Right forelimb (tissue), 1 donor: ENCODE measurements at places on chromosomes 6 and 20.
A peak's percentile ranks its signal among the peaks of the same experiment; 100 is the strongest.

DNA sequence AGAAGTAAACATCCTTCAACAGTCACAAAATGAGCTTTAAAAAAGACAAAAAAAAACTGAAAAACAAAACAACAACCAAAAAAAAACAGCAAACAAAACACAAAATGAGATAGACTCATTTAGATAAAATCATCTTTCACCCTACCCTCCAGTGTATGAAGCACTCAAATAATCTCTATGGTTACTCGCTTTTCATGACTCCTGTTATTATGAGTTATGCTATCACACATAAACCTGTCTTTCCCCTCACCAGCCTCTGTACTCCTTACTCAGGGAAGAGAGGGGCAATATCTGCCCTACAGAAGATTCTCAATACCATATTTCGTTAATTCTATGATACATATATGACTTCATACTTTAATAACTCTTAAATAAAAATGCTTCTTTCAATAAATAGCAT is 158.2 kb downstream of the TPBG start:
- DNase-seq = no peak

- DNase-seq = no peak
Measured at GRCh38 chr20:47453167-47453782, 48.4 kb upstream of the NCOA3 start.

DNA sequence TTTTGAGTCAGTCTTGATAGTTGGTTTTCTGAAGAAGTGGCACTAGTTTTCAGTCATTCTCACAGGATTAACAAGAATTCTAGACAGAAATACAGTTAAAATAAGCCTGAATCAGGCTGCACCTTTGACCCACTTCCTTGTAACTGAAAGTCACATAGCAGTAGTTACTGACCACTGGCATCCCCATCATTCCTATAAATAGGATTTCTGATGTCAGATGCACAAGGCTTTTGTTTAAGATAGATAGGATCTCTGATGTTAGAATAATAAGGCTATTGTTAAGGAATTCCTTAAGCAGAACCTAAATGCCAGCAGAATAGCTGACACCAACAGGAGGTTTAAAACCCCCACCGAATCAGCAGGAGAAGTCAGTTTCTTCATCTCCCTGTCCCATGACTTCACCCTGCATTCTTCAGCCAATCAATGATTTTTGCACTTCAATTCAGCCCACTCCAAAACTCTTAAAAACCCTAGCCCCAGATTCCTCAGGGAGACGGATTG is 30.6 kb upstream of the ZBTB24 start:
- DNase-seq = no peak

- no peak for DNase-seq
Measured at GRCh38 chr6:122663981-122664380, 53.8 kb downstream of the PKIB start.

GRCh38 chr6:604579-604978 is 52.3 kb downstream of the HUS1B start:
- no peak for DNase-seq

DNA sequence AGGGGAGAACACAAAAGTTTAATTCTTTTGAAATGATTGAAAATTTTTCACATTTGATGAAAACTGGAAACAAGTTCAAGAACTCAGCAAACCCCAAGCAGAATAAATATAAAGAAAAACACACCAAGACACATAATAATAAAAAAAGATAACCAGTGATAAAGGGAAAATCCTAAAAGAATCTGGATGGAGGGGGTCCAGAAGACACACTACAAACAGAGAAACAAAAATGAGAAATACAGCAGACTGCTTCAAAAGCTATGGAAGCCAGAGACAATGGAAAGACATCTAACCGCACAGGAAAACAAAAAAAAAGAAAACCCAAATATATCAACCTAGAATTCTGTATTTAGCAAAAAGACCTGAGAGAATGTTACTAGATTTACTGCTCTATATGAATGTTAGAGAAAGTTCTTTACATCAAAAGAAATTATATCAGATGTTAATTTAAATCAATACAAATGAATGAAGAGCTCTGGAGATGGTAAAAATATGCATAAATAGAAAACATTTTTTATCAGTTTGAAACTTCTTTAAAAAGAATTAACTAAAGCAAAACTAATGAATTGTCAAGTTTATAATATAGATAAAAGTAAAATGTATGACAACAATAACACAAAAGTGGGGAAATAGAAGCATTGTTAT is 310.7 kb upstream of the PREP start:
- DNase-seq = no peak

DNA sequence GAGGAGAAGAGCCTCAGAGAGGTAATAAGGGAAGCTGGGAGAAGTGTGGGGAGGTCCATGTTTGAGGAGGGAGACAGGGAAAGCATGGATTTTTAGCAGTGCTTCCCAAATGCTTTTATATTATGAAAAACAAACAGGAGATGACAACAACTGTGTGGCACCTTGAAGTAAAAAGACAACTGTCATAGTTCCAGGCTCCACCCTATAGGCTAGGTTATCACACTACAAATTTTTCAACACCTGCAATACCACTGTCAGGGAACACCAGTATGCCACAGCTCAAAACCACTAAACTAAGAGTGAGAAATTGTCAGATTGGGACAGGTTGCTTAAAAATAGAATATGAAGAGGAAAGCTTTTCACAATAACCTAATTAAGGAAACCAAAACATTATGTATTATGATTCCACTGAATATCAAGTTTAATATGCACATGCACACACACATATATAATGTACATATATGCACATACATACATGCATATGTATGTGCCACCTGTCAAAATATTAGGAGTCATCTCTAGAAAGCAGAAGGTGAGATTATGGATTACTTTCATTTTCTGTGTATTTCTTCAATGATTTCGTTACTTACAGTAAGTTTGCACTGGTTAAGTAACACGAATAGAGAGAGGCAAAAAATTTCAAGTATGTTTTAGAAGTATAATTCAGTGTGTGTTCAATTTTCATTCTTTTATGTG is 261.2 kb downstream of the PTPRK start:
- DNase-seq = no peak

- no peak for DNase-seq
Measured at GRCh38 chr6:110654096-110654820, 161.0 kb downstream of the CDK19 start.

DNA sequence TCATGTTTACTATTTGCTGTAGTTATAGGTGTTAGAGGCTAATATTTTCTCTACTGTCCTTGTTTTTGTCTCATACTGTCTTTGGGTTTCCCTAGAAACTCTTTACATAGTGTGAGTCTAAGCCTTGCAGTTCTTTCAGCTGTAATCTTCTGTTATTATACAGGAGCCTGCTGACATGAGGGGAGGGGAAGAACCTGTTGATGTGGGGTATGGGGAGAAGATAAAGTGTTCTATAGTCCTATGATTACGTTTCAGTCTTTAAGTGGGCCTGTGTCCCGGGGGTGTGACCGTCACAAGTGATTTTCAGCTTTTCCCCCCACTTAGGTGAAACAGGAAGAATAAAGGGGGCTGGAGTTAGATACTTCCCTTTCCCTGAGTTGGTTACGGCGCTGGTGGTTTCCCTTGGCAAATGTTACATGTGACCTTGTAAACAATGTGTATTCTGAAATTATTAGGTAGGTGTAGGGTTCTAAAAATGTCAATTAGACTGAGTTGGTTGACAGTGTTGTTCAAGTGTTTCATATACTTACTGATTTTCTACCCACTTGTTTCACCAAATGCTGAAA is 41.3 kb downstream of the REV3L start:
- no peak for DNase-seq

DNA sequence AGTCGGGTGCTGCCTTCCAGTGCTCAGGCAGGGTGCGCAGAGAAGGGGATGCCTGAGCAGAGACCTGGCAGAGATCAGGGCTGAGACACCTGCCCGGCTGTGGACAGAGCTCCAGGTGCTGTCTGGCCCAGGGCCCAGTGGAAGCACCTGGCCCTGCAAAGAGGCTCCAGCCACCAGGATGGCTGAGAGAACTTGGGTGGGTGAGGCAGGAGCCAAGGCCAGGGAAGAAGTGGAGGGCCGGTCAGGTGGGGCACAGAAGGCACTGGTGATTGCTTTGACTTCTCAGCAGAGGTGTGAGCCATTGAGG is 31.2 kb downstream of the PNLDC1 start:
- DNase-seq = no peak

- DNase-seq = no peak
Measured at GRCh38 chr6:146980900-146981329, 223.3 kb upstream of the STXBP5 start.

DNA sequence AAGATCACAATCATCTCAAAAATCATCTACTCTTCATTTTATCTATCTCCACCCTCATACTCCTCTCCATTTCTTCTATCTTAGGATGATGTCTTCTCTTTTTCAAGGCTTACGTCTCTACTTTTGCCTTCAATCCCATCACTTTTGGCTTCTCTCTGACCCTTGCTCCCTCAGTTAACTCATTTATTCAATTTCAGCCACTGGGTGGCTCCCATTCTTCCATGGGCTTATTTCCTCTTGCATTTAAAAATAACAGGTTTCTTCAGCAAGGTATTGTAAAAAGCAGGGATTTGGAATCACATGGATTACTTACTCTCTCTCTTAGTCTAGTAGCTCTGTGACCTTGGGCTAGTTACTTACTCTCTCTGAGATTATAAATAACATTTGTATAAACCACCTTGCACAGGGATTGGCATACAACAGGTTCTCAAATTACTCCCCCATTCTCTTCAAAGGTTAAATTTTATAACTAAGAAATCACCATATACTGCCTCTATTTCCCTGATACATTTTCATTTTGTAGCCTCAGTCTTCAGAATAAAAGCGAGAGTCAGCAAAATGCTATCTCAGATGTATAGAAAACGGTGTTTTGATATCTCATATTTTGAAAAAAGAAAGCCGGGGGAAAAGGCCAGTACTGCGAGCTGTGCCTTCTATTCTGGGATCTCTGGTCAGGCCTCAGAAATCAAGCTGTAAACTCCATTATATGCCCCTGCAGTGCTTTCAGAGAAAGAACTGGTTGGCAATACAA is 5.5 kb downstream of the ZSCAN12 start:
- DNase-seq = no peak

DNA sequence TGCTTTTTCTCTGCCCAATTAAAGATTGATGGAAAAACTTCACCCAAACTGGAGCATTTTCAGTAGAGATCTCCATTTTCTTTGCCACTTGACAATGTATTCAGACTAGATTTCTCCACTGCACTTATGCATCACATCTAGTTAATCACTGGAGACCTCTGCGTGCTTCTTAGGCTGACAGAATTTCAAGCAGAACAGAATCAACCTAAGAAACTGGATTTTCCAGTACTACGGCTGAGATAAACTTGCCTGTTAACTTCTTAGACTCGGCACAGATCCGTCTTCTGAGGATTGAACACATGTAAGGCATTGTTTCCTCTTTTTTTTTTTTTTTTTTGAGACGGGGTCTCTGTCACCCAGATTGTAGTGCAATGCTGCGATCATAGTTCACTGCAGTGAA is 139.2 kb downstream of the LRRC1 start:
- DNase-seq = no peak

GRCh38 chr6:126633373-126633772 is 293.5 kb downstream of the CENPW start:
- DNase-seq = no peak

DNA sequence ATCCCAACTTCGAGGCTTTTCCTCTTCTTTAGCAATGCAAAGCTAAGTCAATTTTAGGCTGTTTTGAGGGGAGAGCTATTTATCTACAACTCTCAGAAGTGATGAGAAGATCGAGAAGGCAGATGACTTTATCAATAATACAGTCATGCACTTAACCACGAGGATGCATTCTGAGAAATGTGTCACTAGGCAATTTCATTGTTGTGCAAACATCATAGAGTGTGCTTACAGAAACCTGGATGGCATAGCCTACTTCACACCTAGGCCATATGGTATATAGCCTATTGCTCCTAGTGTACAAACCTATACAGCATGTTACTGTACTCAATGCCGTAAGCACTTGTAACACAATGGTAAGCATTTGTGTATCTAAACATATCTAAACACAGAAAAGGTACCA is 66.6 kb downstream of the PRND start:
- no peak for DNase-seq

GRCh38 chr6:149186873-149187272 is 130.6 kb upstream of the TAB2 start:
- no peak for DNase-seq

DNA sequence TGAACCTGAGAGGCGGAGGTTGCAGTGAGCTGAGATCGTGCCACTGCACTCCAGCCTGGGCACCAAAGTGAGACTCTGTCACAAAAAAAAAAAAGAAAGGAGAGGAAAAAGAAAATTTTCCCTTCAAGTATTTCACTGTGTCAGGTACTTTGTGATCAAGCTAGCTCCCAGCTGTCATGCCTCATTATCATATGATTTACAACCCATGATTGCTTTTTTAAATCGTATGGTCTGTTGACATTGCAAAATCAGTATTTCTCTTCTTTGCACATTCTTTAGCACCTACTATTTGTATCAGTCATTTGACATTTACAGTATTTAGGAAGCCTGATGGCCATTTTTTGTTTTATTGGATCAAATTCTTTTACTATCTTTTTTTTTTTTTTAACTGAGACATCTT is 22.4 kb downstream of the SASH1 start:
- DNase-seq = no peak

DNA sequence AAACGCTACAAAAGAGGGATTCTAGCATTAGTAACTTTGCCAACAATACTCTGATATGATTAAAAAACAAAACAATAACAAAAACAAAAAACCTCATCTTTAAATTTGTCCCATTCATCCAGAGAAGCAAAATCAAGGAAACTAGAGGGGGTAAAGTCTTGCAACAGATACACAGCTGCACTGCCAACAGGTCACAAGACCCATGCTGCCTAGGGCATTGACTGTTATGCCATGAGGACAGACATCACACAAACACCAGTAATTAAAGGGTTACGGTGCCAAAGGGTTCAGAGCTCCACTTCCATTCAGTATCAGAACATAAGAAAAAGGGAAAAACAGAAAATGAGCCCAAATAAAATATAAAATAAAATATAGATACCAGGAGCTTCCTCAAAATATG is 1.6 kb downstream of the TBC1D20 start:
- DNase-seq = no peak

DNA sequence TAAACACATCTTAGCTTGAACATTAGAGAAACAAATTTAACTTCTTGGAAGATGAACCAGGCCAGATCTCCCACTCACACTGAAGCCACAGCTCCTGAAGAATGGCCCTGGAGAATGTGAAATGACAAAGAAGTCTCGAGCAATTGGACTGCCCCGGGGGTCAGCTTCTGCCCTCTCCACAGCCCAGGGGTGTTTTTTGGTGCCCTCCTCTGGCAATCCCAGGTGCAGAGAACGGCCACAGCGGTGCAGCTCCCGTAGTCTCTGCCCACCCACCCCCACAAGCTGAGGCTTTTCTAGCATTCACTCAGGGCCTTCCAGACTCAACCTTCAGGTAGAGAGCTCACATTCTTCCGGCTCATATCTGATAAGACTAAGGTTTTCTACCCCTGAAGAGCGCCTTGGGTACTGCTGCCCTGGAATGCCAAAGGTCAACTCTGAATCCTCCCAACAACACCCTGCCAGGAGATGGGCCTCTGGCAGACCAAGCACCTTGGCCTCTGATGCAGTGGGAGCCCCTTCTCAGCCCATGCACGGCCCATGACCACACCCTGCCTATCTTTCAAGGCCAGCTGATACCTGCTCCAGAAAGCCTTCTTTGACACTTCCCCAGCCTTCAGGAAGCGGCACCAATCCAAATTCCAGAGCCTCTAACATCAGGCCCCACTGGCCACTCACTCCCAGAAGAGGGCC is 208.3 kb downstream of the SYNDIG1 start:
- DNase-seq = peak; percentile 30
